ENCODE measurements at places on chromosomes 2 and 18.

DNA sequence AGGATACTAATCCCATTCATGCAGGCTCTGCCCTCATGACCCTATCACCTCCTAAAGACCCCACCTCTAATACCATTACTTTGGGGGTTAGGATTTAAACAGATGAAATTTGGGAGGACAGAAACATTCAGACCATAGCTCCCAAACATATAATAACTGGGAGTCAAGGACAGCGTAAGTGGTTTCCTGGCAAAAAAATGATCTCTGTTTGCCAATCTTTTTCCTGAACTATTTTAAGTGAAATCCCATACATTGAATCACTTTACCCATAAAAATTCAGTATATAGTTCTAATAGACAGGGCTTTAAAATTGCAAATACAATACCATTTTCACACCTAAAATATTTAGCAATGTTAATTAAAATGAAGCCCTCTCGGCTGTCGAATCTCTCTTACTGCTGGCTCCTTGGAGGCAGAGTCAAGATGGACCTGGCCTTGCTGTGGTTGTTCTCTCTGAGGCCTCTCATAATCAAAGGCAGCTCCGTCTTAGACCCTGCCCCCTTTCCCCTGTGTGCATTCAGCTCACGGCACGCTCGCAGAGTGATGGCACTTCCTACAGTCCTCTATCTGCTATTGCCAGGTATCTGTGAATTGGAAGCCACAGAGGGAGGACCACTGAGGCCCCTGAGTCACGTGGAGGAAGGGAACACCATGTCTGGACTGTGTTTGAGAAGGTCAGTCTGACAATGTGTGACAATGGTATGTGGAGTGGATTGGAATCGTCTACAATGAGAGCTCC is 132.3 kb downstream of the UXS1 start:
- DNase-seq: no peak

DNA sequence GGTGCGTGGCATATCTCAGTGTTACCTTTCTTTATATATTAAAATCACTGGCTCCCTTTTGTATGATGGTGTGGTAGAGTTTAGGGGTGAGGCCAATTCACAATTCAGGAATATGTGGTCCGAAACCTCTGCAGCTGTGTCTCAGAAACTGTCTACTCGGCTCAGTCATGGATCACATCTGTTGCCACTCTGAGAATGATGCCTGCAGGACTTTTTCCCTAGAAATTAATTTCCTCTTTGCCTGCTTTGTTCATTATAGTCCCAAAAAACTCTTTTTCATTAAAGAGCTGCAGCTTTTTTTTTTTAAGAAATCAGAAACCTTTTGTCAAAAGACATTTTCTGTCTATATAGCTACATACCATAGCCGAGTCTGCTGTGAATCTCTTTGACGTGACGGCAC is 104.9 kb upstream of the NFATC1 start:
- no peak for DNase-seq

- no peak for DNase-seq
These were observed 37.7 kb downstream of the FOSL2 start for GRCh38 chr2:28430377-28430765.

DNA sequence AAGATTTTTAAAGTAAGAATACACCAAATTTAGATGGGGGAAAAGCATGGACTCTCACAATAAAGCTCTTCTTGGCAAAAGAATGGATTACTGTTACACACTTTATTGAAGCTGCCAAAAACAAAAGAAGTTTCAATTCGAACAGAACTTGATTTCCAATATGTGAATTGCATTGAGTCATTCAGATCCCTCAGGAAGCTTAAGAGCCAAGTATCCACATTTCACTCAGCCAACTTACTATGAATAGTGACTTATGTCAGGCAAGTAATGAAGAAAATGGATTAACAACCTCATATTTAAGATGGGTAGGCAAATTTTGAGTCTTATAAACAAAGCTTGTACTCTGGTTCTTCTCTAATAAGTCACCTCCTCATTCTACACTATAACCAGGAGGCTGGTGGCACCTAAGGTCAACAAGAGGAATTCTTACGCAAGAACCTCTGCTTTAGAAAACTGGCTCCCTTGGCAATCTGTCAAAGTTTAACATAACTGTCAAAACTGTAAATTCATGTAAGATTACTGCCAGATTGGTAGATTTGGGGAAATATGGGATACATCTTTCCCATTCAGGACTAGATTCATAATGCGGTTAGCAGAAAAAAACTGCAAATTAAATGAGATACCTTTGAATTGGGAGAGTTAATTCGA is 6.0 kb downstream of the HADHA start:
- DNase-seq: no peak

- DNase-seq: no peak
These were observed 769.6 kb upstream of the CRIM1 start for GRCh38 chr2:35585972-35586371.

DNA sequence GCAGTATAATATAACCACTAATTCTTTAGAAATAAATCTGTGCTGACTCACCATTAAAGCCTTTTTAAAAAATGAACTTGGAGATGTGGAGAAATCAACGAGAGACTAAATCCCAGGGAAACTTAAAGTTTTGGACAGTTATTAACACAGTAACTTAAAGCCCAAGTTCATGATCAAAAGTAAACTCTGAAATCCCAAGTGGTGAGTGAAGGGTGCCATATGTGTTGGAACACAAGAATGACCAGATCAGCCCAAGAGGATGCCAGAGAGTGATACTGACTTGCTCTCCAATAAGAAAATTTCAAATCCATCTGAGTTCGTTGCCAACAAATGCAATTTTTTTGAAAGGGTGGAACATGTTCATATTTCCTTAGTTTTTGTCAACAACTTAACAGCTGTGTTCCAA is 838.1 kb upstream of the ACVR2A start:
- no peak for DNase-seq

GRCh38 chr18:54396760-54397159 is 39.1 kb downstream of the C18orf54 start:
- no peak for DNase-seq

GRCh38 chr2:219353129-219353528 is 20.6 kb upstream of the RESP18 start:
- DNase-seq: no peak

GRCh38 chr2:183078163-183078463 is 434 bp upstream of the DUSP19 start:
- no peak for DNase-seq

DNA sequence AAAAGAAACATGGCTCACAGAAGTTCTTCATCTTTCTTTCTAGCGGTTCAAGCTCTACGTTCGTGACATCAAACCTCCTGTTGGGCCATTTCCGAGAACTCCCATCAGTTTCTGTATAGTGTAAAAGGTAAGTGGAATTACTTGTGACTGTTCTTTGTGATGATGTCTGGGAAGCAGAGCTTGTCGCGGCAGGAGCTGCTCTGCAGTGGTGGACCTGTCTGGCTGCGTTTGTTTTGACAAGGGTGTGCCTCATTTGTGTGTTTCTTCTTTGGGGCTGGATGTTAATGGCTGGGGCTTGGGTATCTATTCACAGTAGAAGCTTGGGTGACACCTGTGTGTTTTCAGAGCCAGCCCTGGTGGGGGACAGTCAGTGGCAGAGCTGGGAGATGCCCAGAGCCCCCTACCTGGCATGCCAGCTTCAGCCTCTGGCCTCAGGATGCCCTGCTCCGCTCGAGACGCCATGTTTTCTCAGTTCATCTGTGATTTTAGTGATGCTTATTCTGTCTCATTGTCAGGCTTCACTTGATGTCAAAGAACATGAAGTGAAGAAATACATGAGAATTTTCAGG is 59.6 kb downstream of the LDLRAD4 start:
- DNase-seq: no peak

GRCh38 chr2:112583497-112584133 is 794 bp upstream of the CHCHD5 start:
- DNase-seq: no peak

DNA sequence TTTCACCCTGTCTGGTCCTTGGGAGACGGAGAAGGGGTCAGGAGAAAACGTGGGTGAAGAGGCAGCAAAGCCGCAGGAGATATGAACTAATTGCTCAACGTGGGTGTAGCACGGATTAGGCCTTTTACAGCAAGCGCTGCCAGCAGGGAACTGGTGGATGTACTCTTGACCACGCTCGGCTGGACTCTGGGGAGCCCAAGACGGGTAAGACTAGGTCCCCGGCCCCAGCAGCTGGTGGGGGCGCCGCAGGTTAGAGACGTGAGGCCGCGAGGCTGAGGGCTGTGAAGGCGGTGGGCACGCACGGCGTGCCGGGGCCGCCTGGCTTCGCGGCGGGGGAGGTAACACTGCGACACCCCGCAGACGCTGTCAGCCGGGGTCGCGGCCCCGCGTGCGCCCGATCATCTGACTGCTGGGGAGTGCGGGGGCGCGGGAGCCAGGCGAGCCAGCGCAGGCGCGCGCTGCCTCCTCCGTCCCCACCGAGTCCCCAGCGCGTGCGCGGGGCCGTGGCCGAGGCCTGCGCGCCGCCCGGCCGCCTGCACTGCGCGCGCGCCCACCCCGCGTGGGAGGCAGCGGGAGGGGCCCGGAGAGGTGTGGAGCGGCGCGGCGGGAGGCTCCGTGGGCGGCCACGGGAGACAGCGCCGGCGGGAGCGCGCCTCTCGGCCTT is at the start of gene CLIP4:
CLIP4 (plus strand) TSS at position 470 of the 664 bp plus-strand sequence. CDS start 5,974 bp downstream, outside the sequence.
- peak; percentile 86 for DNase-seq

- no peak for DNase-seq
These were observed 256.3 kb downstream of the CCDC178 start for GRCh38 chr18:33184175-33184574.

DNA sequence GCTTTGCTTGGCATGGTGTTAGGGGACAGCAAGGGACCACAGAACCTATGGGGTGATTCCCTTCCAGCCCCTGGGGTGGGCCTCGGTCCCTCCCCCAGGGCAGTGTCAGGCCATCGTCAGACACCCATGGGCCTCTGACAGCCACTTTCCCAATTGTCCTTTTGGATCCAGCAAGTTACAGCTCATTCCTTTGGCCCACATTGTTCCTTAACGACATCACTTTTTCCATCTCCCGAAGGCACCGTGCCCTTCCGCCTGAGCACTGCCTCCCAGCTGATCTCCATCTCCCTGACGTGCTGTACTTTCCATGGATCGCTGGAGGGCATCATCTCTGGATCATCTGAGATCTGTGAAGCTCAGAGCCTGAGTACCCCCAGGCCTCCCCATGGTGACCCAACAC is 10.4 kb upstream of the KCNK3 start:
- DNase-seq: no peak

DNA sequence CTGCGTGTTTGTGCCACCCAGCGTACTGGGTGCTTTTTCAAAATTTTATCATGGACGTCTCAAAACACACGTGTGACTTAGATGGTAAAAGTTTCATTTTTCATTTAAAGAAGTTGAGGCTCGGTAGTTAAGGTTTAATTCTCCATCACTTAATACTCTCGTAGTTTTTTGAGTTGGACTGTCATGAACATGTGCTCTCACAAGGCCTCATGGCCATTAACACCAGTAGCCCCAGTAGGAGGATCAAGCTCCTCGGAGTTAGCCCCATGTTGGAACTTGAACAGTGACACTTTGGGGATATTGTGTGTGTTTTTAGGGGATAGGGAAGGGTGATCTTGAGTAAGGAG is 15.3 kb downstream of the NMUR1 start:
- DNase-seq: no peak

GRCh38 chr2:190996338-190996946 is 17.5 kb downstream of the STAT1 start:
- peak; percentile 77 for DNase-seq

DNA sequence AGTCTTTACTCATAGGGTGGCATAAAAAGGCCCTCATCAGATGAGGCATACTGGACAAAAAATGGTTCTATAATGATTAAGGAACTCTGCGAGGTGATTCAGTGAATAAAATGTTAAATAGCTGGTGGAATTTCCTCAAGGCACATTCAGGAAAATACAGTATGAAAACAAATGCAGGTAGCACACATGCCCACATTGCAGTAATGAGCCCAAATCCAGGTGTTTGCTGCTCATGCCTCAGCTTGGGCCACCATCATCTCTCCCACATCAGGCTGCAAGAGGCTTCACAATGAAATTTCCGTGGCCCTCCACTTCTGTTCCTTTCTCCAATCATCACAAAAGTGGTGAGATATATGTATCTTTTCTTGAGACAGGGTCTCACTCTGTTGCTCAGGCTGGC is 298.3 kb downstream of the NBAS start:
- DNase-seq: no peak

GRCh38 chr18:23169673-23170044 is 34.4 kb downstream of the CABLES1 start:
- no peak for DNase-seq

GRCh38 chr2:143934626-143935481 is 585.1 kb downstream of the ZEB2 start:
- DNase-seq: no peak

All from D341Med (cell line).